ENCODE measurements at places on chromosomes 2 and 18. TPM values are rescaled to one million over a fixed set of nuclear protein-coding genes. Genes with fewer than 3 reads are reported as not detected.

DNA sequence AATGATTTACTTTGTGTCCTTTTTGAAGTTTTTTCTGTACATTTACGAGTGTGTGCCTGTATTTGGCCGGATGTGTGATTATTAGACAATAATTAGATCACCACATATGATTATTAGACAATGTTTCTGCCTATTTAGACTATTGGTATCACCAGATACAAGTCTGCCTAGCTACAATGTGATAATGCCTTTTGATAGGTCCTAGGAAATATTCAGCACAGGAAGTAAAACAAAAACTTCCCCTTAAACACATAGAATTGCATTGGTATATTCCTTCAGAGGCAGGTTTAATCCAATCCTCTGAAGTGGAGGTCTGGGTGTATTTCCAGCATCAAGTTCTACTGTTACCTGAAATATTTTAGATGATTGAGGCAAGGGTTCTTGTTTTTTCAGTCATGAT, 275.1 kb downstream of the TGIF1 start:
- H3K4me1 ChIP-seq = peaks cover 51% of the 10 kb centered on the region
- H3K27ac ChIP-seq = no peak overlapping the region
- H3K27me3 ChIP-seq = no peaks in the 10 kb centered on the region
- H3K4me3 ChIP-seq = no peak overlapping the region
- no peak for DNase-seq

DNA sequence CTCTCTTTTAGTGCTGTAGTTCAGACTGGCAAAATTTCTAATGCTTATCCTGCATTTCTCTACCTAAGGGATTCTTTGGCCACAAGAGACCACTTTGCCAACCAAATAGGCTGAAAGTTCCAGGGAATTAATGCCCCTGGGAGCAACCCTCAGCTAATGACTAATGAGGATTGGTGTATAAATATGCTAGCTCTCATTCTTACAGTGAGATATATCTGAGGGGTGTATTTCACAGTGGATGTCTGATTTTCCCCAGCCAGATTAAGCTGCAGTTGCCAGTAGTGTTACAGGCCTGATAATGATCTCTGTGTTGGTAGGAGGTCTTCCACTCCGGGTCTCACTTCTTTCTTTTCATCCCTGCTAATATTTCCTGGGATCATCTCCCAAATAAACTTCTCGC, 90.4 kb downstream of the GULP1 start:
- H3K4me1 ChIP-seq = no peaks in the 10 kb centered on the region
- no peak for DNase-seq
- no peaks in the 10 kb centered on the region for H3K36me3 ChIP-seq
- no peaks in the 10 kb centered on the region for H3K27me3 ChIP-seq
- no peak overlapping the region for H3K27ac ChIP-seq

RGPD6 gene
- total RNA-seq = 33.2 TPM

GATA6 gene
- total RNA-seq = 2.9 TPM

XIRP2 gene
- 0.04 TPM for total RNA-seq

- H3K4me1 ChIP-seq = no peaks in the 10 kb centered on the region
- no peak overlapping the region for H3K4me3 ChIP-seq
- H3K27ac ChIP-seq = no peak overlapping the region
- no peak for DNase-seq
- H3K36me3 ChIP-seq = no peaks in the 10 kb centered on the region
These were observed 1242.4 kb upstream of the ACVR2A start for GRCh38 chr2:146602383-146602782.

DNA sequence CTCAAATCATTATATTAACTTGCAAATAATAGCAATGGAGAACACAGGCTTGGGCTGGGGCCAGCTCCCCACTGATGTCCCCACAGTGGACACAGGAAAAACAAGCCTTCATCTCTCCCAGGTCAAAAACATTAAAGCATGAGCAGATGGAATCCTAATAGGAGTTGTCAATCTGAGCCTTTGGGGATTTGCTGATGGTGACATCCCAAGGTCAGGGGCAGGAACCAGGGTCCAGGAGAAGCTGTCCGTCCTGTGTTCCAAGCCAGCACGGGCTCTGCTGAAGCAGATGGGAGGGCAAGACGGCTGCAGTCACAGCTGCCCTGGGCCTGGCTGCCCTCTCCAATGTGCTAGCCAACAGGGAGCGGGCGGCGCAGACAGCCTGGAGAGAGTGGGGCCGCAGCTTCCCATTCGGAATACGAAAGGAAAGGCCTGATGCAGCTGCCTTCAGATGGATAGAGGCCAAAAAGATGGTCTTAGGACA, 135.5 kb downstream of the NDUFA10 start:
- H3K27me3 ChIP-seq = peaks cover 8% of the 10 kb centered on the region
- H3K4me1 ChIP-seq = no peaks in the 10 kb centered on the region
- no peak overlapping the region for H3K27ac ChIP-seq
- no peak overlapping the region for H3K4me3 ChIP-seq
- DNase-seq = no peak

DNA sequence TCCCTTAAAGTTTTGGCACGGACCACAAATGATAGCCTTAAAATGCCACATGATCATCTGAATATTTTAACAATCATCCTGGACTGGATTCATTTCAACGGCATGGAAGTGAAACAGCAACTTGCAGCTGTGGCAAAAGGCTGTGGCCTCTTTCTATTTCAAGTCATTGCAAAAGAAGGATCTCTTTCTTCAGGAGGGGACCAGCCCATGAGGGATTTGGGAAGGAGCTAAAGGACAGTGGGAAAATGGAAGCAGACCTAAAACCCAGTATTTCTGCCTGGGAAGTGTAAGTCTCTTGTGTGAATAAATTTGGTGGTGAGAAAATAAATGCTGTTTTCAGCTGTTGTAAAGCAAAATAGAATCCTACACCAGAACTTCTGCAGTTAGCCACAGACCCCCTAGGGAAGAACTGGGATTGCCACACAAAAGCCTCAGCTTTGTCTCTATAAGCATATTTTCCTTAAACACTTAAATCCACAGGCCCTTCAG, 107.3 kb upstream of the ZFP36L2 start:
- no peaks in the 10 kb centered on the region for H3K27me3 ChIP-seq
- H3K27ac ChIP-seq = peak overlapping the region; percentile 9
- peaks cover 25% of the 10 kb centered on the region for H3K4me1 ChIP-seq
- H3K4me3 ChIP-seq = no peak overlapping the region

Measured in HepG2 (cell line).